Left renal pelvis (tissue), 4 donors: ENCODE measurements at places on chromosomes 2 and 18. TPM values are rescaled to one million over a fixed set of nuclear protein-coding genes. Genes with fewer than 3 reads are reported as not detected.

The SH3RF3 gene
- polyA plus RNA-seq: 5.4 TPM

The TIMM21 gene
- 53.3 TPM for polyA plus RNA-seq

The NEU4 gene
- 0.63 TPM for polyA plus RNA-seq

The NYAP2 gene
- not detected for polyA plus RNA-seq

The GRHL1 gene
- 7.3 TPM for polyA plus RNA-seq

DNA sequence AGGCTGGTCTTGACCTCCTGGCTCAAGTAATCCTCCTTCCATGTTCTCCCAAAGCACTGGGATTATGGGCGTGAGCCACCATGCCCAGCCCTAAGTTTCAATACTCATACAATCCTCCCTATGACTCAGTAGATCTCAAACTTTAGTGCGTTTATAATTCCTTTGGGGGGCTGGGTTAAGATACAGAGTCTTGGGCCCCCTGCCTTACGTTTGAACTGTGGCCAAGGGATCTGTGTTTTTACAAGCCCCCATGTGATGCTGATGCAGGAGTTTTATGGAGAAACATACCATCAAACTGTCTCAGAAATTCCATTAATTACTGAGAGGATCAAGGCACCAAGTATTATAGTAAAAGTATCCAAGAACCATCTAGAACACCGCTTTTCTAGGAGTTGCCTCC lies 38.2 kb upstream of the FAM136A start:
- no peak for DNase-seq

- no peak for DNase-seq
Observed at GRCh38 chr2:220371211-220371610, 743.8 kb downstream of the SLC4A3 start.

DNA sequence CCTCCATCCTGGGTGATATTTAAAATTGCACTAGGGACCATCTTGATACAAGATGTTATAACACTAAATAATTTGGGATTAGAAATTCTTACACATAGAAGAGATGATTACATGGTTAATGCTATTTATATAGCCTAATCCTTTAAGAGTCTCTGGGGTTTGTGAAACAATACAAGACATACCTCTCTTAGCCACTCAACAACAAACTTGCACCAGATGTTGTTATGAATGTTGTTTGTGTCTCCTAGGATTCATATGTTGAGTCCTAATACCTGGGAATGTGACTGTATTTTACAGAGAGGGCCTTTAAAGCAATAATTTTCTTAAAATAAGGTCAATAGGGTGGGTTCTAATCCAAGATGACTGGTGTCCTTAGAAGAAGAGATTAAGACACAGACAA lies 678.3 kb downstream of the NYAP2 start:
- DNase-seq: no peak

- DNase-seq: no peak
Observed at GRCh38 chr2:140348826-140349225, 1568.6 kb upstream of the NXPH2 start.

- DNase-seq: no peak
Observed at GRCh38 chr2:85831735-85832134, 57.1 kb downstream of the ST3GAL5 start.

DNA sequence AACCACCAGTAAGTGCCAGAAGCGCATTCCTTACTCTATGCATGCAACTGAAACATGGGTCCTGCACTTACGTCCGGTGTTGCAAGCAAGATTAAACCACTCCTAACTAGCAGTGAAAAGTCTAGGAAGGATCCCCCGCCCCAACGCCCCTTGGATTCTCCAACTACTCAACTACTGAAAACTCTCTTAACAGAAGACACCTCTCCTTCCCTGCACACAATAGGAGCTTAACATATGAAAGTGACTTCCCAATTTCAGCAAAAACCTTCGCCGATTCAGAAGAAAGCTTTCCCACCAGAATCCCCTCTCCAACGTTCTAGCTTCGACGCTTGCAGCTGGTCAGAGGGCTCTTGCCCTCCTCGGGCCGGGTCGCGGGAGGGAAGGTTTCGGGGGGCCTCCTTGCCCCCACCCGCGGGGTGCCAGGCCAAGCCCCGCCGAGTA lies 578 bp downstream of the IWS1 start:
- DNase-seq: no peak

DNA sequence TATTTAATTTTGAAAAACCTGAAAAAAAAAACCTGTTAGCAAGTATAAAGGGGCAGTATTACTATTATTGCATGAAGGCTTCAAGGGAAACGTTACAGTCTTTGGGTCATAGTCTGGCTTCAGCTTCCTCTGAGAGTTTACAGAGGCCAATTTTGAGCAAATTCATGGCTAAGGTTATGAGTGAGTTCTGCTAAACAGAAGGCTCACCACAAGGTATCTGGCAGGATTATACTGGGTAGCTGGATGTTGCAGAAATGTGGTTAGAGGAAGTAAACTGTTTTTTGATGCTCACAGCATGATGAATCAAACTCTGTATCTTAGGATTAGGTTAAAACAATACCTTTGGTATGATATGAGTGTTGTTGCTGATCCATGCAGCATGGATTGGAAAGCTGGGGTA lies 9.3 kb downstream of the MRPL19 start:
- DNase-seq: no peak

DNA sequence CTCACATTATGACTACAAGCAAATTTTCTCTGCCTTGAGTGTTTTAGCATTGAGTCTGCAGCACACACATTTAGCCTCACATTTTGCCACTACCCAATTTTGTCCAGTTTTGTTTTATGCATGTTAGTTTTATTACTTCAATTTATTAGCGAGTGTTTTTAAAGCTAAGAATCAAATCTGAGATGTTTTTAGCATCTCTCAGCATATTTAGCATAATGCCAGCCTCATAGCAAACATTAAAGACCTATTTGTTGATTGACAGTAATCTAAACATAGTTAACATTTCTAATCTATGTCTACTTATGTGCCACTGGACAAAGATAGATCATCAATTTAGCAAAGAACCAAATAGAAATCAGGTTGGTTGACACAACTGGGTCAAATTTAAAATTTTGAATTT lies 94.1 kb upstream of the NXPH2 start:
- DNase-seq: no peak

GRCh38 chr2:59893612-59894011 lies 659.8 kb downstream of the BCL11A start:
- no peak for DNase-seq

- no peak for DNase-seq
Observed at GRCh38 chr2:111057721-111058120, 63.0 kb upstream of the BCL2L11 start.

DNA sequence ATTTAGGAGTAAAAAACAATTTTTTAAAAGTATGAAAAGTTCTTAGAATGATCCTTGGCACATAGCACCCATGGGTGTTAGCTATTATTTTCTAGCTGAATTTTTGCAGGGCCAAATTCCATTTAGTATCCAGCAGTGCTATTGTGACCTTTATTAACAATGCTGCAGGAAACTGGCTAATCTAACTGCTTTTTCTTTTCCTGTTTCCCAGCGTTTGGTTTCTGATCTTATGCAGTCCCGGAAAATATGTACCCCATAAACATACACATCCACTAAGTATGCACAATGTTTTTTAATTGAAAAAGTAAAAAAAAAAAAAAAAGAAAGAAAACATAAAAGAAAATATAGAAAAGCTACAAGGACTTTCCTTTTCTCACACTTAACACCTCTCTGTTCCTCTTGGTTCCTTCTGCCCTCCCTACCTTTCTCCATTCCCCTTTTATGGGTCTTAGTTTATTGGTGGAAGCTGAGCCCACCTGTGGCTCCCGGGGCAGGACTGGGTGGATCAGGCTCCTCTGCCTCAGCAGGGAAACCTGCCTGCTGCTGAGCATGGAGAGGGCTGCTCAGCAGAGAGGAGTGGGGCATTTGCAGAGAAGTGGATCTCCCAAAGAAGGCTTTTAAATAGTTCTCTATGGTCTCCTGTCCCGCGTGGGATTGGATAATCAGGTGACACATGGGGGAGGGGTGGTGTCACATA lies 9.3 kb upstream of the SLC16A14 start:
- no peak for DNase-seq

DNA sequence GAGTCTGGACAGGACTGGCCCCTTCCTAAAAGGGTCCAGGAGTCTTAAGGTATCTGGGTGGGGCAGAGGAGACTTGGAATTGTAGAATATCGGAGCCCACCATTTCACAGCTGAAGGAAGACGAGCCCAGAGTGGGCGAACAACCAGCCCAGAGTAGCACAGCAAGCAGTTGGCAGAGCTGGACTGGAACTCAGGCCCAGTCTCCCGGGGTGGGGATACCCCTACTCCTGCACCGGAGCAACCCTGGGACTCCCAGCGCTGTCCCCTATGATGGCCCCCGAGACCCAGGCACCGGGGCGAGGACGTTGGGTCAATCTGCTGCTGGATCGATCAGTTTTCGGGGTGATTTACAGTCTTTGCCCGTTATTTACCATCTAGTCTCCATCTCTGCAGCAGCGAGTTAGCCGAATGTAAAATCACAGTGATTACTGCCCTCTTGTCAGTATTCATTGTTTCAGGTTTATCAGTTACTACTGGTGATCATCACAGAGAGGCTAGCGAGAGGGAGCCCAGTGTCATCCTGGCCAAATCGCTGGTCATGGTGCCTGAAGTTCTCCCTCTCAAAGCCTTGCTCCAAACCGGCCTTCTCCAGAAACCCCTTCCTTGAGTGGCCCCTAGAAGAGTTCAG lies 75.3 kb downstream of the SMAD7 start:
- no peak for DNase-seq

DNA sequence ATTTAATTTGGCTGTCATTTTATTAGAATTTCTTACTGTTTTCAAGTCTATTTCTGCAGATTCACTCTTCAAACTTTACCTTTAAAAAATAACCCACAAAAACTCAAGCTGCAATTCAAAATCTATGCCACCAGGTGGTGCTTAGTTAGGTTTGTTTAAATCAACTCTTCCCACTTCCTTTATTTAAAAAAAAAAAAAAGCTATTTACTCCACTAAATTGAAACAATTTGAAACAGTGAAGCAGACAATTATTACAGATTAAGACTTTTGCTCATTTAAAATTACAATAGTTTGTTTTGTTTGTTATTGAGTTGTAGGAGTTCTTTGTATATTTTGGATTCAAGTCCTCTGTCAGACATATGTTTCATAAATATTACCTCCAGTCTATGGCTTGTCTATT lies 300.0 kb downstream of the PDE11A start:
- DNase-seq: no peak

DNA sequence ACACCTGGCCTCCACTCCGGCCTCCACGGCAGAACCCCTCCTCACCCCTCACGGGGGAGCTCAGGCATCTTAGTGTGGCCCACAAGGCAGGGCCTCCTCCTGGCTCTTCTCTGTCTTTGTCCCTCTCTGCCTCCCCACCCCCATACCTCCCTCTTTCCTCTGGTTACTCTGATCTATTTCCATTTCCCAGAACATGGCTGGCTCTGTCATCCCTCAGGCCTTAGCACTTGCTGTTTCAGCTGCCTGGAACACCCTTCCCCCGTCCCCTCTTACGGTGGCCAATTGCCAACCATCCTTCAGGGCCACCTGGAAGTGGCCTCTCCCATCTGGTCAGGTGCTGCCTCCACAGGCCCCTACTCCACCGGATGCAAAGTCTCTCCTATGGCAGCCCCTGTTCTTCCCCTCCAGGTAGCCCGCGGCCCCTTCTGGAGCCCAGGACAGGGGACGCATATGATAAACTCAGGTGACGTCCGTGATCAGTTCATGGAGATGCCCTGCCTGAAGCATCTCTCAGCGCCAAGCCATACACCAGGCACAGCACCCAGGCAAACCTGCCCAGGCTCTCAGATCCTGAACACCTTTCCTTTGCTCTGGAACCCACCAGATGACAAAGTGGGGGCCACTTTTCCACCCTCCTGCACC lies 3.6 kb upstream of the ECEL1 start:
- no peak for DNase-seq

DNA sequence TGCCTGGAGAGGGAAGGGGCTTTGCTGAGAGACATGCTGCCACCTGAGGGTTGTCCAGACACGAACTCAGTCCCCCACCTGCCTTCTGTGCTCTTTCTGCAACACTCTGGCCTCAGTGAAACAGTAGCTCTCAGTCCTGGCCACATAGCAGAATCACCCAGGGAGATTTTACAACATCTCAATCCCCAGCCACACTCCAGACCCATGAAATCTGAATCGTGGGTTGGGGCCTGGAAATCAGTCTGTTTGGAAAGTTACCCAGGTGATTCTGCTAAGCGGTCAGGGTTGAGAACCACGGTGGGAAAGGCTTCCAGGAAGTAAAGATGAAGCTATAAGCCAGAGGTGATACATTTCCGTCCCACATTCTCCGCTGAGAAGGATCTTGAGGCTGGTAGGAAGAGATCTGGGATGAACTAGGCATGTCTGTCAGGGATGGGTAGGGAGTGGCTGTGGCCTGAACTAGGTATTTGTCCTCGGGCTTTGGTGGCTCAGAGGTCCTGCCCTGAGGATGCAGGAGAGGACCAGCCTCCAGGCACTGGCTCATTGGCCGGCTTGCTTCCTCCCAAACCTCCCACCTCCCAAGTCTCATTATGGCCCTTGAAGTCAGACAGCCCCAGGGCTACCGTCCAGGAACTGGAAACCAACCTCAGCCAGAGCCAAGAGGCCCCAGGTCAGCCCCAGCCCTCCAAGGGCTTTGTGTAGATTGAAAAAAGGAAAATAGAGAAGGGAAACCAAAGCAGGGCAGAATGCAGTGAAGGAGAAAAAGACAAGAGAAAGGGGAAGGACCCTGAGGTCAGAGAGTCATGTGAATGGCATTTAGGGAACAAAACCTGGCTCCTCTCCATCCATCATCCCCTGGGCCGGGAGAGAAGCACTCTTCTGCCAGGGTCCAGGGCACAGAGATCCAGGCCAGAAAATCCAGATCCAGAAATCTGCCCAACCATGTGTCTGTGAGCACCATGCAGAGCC lies 119.6 kb downstream of the ZFP36L2 start:
- DNase-seq: no peak

DNA sequence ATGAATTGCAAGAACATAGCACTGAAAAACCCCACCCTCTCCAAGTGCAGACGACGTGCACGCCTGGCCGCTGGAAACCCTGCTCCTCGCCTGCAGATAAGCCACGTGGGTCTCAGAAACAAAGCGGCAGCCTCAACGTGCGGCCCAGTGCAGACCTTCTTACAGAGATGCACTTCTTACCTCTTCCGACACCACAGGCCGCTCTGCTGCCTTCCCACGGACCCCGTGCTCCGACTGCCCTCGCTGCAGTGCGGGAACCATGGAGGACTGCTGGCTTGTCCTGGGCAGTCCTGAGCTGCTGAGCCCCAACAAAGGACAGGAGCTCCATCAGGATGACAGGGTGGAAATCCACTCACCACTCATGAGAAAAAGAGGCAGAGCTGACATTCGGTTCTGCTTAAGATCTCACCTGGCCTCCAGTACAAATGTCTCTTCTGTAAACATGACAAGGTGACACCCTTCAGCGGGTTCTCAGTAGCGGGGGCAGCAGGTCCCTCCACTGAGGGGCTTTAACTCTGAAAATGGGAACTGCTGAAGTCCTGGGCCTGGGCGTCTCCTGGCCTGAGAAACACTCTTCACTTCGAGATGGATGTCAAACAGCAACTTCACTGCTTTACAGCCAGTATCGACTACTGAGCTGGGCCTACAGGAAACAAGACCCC lies 6.2 kb downstream of the COPS9 start:
- no peak for DNase-seq
